ENCODE measurements at places on chromosomes 2 and 18.

DNA sequence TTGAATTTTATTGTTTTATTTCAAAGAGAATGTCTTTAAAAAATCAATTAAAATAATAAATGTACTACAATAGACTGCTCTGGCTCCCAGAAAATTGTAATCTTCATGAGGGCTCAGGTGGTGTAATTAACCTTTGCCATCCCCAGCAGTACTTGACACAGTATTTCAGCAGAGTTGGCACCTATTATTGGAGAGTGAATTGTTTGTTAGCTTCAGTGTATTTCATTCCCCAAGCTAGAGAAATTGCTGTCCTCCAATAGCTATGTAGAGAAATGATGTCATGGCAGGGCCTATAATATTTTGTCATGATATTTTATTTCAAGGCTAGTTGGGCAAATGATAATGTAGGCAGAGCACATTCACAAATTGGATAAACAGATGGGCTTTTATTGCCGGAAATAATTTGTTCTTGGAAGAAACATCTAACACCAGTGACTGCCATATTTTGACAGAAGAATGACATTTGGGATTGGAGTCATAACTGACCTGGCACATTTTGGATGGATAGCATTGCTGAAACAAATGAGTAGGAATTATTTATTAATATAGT lies 712.0 kb upstream of the NXPH2 start:
- no peak for DNase-seq

- no peak for DNase-seq
Observed at GRCh38 chr2:20018601-20019152, 6.2 kb upstream of the MATN3 start.

DNA sequence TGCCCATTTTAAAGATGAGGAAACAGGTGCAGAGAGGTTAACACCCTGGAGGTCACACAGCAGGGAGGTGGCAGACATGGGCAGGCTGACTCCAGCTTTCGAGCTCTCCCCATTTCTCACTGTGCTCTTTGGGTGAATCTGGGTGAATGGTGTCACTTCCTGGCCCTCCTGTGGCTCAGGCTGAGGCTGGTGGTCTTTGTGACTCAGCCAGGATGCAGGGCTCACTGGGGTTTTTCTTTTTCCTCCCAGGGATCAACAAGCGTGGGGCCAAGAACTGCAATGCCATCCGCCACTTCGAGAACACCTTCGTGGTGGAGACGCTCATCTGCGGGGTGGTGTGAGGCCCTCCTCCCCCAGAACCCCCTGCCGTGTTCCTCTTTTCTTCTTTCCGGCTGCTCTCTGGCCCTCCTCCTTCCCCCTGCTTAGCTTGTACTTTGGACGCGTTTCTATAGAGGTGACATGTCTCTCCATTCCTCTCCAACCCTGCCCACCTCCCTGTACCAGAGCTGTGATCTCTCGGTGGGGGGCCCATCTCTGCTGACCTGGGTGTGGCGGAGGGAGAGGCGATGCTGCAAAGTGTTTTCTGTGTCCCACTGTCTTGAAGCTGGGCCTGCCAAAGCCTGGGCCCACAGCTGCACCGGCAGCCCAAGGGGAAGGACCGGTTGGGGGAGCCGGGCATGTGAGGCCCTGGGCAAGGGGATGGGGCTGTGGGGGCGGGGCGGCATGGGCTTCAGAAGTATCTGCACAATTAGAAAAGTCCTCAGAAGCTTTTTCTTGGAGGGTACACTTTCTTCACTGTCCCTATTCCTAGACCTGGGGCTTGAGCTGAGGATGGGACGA lies 13.2 kb downstream of the ITM2C start:
- DNase-seq, result peak; percentile 95

GRCh38 chr2:19863303-19864041 lies 38.3 kb downstream of the TTC32 start:
- DNase-seq, result peak; percentile 14

DNA sequence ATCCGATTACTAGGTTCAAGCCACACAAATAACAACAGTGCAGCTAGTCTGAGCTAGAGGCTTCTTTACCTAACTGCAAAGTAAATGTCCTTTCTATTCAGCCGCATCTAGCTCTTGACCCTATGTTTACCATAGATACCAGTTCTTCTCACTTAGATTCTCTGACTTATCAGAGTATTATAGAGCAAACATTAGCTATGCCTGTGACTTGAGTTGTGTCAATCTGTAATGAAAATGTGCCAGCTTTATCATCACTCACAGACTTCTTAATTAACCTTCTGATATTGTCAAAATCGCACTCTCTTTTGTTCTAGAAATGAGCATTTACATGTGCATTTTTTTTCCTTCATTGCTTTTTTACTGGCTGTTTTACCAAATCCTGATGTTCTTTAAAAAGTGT lies 79.9 kb downstream of the BCL11A start:
- DNase-seq, result no peak

- DNase-seq, result no peak
Observed at GRCh38 chr2:66457545-66457944, 22.6 kb downstream of the MEIS1 start.

DNA sequence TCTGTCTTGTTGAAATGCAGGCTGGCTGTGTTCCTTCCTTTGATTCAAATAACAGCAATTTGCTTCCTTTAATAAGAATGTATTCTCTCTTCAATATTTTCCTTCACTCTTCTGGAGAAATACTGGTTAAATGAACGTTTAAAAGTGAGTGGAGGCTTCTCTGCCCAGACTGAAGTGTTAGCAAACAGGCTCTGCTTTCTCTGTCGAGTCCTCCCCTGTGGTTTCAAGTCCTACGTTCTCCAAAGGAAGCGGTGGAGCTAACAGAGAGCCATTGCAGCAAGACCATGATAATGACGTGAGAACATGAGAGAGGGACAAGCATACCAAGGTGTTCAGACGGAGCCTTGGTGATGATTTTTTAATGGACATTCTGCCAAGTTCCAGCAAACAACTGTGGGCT lies 26.2 kb upstream of the PID1 start:
- no peak for DNase-seq

GRCh38 chr18:37457341-37457740 lies 108.3 kb downstream of the CELF4 start:
- DNase-seq, result no peak

All from NK-92 treated with Interleukin-12 subunit alpha and Interleukin-12 subunit beta, amount 100 ng/mL, for 24 hours (cell line).